ENCODE measurements at places on chromosomes 5 and 9.

GRCh38 chr5:145637396-145637795, 197.7 kb downstream of the PRELID2 start:
- DNase-seq, result no peak

- DNase-seq, result no peak
Observed at GRCh38 chr9:112863746-112864145, 26.9 kb downstream of the SLC46A2 start.

- no peak for DNase-seq
Observed at GRCh38 chr9:79152306-79152705, 419.5 kb upstream of the TLE4 start.

- peak; percentile 60 for DNase-seq
Observed at GRCh38 chr9:20621471-20622329, 599 bp downstream of the MLLT3 start.

Data from T47D (cell line).